ENCODE measurements at places on chromosomes 5 and 9. TPM values are rescaled to one million over a fixed set of nuclear protein-coding genes. Genes with fewer than 3 reads are reported as not detected.

ADAMTS16 gene
- 0.35 TPM for total RNA-seq

LCN9 gene
- not detected for total RNA-seq

- DNase-seq = no peak
Measured at GRCh38 chr5:148696187-148697036, 42.1 kb upstream of the HTR4 start.

GRCh38 chr9:81032030-81032572, 657.2 kb downstream of the TLE1 start:
- no peak for DNase-seq

DNA sequence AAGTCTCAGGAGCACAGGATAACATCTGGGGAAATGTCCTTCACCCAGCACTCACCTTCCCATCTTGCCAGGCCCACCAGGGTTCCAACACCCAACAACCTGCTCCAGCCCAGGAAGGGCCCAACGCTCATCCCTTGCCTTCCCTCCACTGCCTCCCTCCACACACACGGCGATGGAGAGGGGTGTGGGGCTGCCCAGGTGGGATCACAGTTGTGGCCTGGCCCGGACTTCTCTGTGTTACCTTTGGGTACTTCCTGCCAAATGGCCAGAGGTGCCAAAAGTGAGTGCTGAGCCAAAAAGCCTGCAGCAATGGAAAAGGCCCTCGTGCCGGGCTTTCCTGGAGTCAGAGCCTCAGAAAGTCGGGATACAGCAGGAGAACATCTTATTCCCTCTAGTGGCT, 15.6 kb upstream of the TDRD7 start:
- DNase-seq = no peak

DNA sequence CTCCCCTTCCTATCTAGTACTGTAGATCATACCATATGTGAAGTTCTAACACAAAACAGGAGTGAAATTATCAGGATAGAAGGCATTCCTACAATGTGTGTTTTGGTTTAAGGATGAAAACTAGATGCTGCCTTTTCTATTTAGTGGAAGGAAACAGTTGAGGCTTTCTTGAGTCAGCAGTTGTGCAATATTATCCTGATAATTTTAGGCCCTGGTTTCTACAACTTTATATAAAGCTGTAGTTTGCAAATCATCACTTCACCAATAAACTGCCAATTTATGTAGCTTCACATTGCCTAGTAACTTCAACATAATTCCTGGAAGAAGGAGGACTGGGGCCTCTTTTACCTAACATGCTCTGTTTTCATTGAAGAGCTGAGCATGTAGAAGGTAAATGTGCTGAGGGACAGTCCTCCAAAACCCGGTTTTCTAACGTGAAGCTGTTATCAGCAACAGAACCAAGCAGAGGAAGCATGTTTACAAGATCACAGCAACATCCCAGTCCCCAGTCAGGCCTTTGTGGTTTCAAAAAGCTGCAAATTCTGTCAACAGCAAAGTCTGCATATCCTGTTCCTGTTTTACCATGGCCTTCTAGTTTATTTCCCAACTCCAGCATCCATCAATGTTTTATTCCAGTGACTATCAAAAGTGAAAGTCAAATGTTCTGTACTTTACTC, 513.4 kb upstream of the MEF2C start:
- no peak for DNase-seq

- no peak for DNase-seq
Measured at GRCh38 chr5:60545551-60545950, 154.4 kb downstream of the DEPDC1B start.

DNA sequence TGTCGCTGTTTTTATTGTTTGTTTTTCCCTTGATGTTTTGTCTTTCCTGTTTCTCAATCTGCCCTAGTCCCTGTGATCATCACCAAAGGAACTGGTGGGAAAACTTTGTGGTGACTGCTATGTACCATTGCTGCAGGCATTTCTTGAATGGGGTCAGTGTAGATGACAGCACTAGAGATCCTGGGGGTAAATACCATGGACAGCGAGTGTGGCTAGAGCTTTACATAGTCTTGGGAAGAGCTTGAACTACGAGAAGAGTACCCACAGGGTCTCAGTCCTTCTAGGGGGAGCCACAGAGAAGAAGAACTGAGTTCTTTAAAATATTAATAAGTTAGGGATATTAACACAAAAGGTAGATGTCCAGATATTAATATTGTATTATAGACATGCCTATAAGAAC, 138.8 kb downstream of the PAM start:
- DNase-seq = no peak

Measured in mucosa of descending colon (tissue), 3 donors.